ENCODE measurements at places on chromosomes 6 and 20.

DNA sequence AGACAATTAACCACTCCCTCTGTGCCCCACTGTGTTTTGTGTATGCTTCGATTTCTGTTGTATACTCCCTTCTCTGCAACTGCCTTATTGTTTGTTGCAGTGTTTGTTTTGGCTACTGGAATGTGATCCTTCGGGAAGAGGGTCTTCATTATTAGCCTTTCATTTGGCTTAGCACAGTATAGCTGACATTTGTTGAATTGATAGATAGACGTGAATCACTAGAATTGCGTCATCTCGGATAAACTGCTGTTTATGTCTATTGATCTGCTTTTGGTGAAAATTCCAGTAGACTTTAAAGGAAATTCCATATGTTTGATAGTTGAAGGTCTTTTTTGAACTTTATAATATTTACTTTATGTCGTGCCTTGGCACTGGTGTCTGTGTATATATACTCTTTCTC, 189.9 kb upstream of the EYA4 start:
- DNase-seq: no peak

DNA sequence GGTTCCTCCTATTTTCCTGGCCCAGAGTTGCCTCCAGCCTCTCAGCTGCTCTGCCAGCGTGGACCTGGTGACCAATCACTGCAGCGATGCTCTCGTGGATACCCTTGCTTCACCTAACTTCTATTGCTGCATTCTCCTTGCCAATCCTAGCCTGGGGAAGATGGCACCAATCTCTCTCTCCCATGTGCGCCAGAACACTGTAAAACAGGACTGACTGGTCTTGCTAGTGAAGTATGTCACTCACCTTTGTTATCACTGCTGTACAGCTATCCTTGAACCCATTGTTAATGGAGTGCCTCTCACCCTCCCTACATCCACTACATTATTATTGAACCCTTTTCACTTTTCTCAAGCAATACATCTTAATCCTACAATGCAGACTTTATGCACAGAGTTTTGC, 80.1 kb downstream of the LYRM4 start:
- DNase-seq: no peak

DNA sequence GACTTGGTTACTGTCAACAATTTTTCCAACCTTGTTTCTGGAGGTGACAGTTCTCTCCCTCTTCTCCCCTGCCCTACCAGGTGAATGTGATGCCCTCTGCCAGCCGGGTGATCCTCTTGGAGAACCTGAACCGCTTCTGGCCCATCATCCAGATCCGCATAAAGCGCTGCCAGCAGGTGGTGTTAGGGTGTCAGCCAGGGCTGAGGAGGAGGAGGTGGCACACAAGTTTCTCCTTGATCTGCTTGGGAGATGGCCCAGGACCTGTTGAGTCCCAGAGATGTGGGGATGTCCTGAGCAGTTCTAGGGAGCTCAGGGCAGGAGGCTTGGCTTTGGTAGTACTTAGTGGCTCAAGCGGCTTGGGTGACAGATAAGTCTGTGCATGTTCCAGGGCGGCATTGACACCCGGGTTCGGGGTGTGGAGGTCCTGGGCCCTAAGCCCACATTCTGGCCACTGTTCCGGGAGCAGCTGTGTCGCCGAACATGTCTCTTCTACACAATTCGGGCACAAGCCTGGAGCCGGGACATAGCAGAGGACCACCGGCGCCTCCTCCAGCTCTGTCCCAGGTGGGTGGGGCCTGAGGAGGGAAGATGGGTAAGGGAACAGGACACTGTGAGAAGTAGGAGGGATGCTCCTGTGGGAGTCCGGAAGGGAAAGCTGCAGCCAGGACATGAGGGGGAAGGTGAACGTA, 21.2 kb downstream of the CUL9 start:
- DNase-seq: no peak

- no peak for DNase-seq
Measured at GRCh38 chr20:57106692-57107091, 159.7 kb downstream of the BMP7 start.

GRCh38 chr6:38306931-38307330, 332.8 kb downstream of the BTBD9 start:
- DNase-seq: no peak

- DNase-seq: no peak
Measured at GRCh38 chr20:40749985-40750506, 61.0 kb upstream of the MAFB start.

- peak; percentile 10 for DNase-seq
Measured at GRCh38 chr6:144008120-144008811, at the start of gene PLAGL1. Gene PLAGL1 (minus strand): TSS chr6:144008259. CDS start chr6:143948136, 60,123 bp downstream.

DNA sequence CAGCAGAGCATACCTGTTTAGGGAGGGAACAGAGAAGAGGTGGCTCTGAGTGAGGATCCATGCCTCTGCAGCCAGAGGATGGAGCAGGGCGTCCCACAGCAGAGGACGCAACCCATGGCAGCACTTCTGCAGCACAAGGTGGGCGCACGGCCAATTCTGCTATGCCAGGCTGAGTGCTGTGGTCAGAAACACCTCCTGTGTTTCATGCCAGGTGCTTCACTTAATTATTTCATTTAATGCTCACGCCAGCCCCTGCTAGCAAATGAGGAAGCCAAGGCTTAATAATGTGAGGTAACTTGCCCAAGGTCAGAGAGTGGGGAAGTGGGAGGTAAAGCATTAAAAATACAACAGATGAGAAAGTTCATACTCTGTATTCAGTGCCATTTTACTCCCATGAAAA, 68.5 kb upstream of the PTGIS start:
- DNase-seq: no peak

GRCh38 chr6:35439308-35439707, 12.8 kb upstream of the FANCE start:
- no peak for DNase-seq

GRCh38 chr20:50336661-50337060, 146.0 kb downstream of the CEBPB start:
- no peak for DNase-seq

- no peak for DNase-seq
Measured at GRCh38 chr20:1429143-1429728, 36.4 kb upstream of the FKBP1A start.

- no peak for DNase-seq
Measured at GRCh38 chr6:32163559-32164258, 686 bp upstream of the EGFL8 start.

GRCh38 chr6:9620263-9620662, 794.6 kb downstream of the TFAP2A start:
- DNase-seq: no peak

- DNase-seq: no peak
Measured at GRCh38 chr6:139153855-139154254, 19.0 kb downstream of the HECA start.

DNA sequence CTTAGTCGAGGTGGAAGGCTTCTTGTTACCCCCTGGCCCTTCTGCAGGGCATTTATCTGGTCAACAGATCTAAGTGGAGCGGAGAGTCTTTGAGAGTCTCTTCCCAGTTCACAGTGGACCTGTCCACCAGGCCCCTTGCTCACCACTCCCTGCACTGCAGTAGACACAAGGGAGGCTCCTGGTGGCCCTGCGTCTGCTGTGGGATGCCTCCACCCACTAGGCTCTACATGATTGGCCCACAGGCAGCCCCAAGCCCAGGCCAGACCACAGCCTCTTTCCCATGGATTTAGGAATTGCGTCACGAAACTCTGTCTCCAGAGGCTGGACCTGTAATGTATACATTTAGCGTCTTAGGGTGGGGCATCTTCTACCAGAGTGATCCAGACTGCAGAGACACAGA, 28.4 kb downstream of the TBC1D7 start:
- no peak for DNase-seq

DNA sequence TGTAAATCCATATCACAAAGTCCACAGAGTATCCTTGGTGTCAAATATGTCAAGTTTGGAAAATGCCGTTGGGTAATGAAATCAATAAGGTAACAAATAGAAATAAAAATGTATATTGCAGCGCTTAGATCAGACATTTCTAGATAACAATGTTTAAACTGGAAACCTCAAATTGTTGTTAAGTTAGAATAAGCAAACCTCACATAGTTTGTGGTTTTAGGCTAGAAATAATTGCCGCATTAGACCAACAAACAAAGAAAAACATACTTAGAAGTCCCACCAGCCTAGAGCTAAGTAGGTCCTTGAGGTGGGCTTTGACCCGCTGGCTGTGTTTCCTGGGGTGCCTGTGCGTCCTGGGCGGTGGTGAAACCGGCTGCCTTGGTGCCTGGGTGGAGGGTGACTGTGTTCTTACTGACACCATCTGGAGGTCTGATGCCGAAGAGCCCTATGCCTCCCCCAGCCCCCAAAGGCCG, 71.4 kb downstream of the DACT2 start:
- DNase-seq: no peak

DNA sequence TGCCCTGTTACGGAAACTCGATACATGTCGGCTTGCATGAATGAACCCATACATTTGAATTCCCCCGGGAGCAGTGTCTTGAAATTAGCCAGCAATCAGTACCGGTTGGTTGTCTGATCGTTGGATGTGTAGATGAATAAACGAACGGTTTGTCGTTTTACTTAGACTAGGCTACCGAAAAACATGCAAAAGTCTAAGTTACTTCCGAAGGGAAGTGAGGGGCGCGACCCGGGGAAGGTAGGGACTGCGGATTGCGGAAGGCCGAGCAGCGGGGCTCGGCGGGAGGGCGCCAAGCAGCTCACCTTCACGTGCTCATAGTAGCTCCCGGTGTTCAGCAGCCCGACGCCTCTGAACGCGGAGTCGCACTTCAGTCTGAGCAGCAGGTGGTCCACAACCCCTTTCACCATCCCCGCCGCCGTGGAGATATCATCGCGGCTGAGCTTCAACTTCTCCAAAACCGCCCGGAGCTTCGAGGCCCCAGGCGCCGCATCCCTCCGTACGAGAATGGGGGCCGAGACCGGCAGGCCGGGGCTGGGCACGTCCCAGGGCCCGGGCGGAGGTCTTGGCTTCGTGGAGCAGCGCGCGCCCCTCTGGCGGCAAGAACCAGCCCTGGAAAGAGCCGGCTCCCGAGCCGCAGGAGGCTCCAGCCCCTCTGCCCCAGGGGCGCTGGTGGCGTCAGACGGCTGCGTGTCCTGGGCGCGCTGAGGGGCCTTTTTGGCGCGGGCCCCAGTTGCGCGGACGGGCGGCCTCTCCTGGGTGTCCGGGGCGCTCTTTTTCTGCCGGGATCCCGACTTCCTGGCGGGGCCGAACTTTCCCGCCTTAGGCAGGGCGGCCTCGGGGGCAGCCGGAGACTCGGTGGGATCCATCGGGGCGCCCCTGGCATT, 632 bp downstream of the CGAS start:
- DNase-seq: peak; percentile 35

GRCh38 chr20:14235355-14235754, 102.1 kb downstream of the FLRT3 start:
- DNase-seq: peak; percentile 35

GRCh38 chr20:51169813-51170212, 146.9 kb upstream of the KCNG1 start:
- no peak for DNase-seq

DNA sequence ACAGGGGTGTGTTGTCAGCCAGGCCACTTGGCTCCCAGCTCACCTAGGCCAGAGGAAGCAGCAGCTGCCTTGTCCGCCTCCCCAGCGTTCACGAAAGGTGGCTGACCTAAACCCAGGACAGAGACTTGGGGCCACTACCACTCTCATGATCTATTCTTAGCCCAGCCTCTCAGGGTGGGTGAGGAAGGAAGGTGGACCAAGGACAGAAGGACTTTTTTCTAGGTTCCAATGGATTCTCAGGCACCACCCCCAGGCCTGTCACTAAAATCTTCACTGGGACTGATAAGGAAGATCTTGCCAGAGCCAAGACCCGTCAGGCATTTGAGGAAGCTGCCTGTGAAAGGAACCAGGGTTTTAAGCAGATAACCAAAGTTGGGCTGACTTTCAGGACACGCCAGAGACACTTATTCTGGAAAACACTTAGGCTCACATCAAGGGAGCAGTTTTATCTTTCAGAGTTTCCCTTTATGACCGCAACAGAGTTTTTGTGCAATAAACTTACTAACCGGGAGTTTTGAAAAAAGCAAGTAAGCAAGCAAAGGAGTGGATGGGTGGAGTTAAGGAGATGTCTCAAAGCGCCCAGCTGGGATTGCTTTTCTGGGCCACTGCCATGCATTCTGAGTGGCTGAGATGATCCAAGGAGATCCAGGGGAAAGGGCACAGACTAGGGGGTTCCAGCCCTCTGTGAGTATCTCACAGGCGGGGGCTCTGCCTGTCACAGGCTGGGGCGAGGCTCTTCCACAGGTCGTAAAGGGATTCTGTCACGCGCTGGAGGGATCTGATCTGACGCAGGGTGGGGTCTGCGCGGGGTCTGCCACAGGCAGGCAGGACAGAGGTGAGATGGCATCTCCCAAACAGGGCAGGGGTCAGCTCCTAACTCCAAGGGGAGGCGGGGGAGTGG, 989 bp downstream of the FITM2 start:
- DNase-seq: peak; percentile 4

- DNase-seq: no peak
Measured at GRCh38 chr6:162019349-162019748, 708.2 kb downstream of the PRKN start.

DNA sequence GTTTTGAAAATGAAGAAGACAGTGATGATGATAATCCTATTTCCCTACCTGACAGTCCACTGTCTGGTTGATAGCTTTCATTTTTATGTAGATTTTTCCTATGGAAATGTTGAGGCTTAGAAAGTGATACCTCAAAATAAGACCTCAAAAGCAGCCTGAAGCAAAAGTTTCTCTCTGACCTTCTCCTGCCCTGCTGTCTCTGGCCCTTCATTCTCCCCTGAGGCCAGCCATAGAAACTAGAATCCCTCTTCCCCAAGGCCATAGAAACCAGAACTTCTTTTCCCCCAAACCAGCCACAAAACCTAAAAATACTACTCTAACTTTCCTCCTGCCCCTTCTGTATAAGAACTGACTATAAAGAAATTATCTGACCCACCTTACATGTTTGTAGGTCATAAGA, 52.6 kb upstream of the GCM1 start:
- no peak for DNase-seq
